ENCODE measurements at places on chromosomes 3 and 15. TPM values are rescaled to one million over a fixed set of nuclear protein-coding genes. Genes with fewer than 3 reads are reported as not detected.

The GREM1 gene
- total RNA-seq: 0.10 TPM

The SACM1L gene
- total RNA-seq: 42.7 TPM

The FGD5 gene
- 0.10 TPM for total RNA-seq

The RFX7 gene
- total RNA-seq: 15.5 TPM

The ARPIN gene
- 2.9 TPM for total RNA-seq

The ZDHHC23 gene
- total RNA-seq: 6.8 TPM

The ZNF501 gene
- 0.21 TPM for total RNA-seq

The TRANK1 gene
- total RNA-seq: 42.4 TPM

The ACY1 gene
- total RNA-seq: 3.3 TPM

The CFAP100 gene
- total RNA-seq: not detected

The RYR3 gene
- 0.10 TPM for total RNA-seq

The MED12L gene
- total RNA-seq: 4.0 TPM

The C3orf20 gene
- 0.21 TPM for total RNA-seq

The CCRL2 gene
- total RNA-seq: 91.9 TPM

The CYP8B1 gene
- under 0.01 TPM for total RNA-seq

The CASR gene
- total RNA-seq: 1.2 TPM

The IMPG2 gene
- 0.84 TPM for total RNA-seq

The MST1R gene
- 0.10 TPM for total RNA-seq

The ECE2 gene
- not detected for total RNA-seq

The CYP1A2 gene
- total RNA-seq: not detected

The ADCY5 gene
- not detected for total RNA-seq

The IL17RB gene
- total RNA-seq: 0.10 TPM

The IL20RB gene
- total RNA-seq: 0.94 TPM

The LDHAL6B gene
- not detected for total RNA-seq

The GP9 gene
- total RNA-seq: 28.1 TPM

The AGBL1 gene
- total RNA-seq: under 0.01 TPM

The OR4F15 gene
- total RNA-seq: not detected

The GTF2A2 gene
- 31.2 TPM for total RNA-seq

The C3orf22 gene
- not detected for total RNA-seq

The GOLGA8J gene
- total RNA-seq: not detected

The VWA5B2 gene
- total RNA-seq: under 0.01 TPM
